ENCODE measurements at places on chromosomes 16 and 17. TPM values are rescaled to one million over a fixed set of nuclear protein-coding genes. Genes with fewer than 3 reads are reported as not detected.

DOC2A gene
- 0.33 TPM for total RNA-seq

CHRNE gene
- total RNA-seq = 2.8 TPM

C16orf89 gene
- 3.0 TPM for total RNA-seq

FASN gene
- total RNA-seq = 126 TPM

MT1M gene
- total RNA-seq = not detected

PIPOX gene
- total RNA-seq = 1.2 TPM

NPIPB9 gene
- total RNA-seq = 0.72 TPM

SEZ6 gene
- not detected for total RNA-seq

FBXW10 gene
- total RNA-seq = not detected

CACNG3 gene
- total RNA-seq = not detected

SPNS2 gene
- 0.13 TPM for total RNA-seq

RABEP1 gene
- total RNA-seq = 56.0 TPM

TNK1 gene
- total RNA-seq = 0.26 TPM

ZNF319 gene
- 7.1 TPM for total RNA-seq
